Transverse colon (tissue), 4 donors: ENCODE measurements at places on chromosomes 3 and 15.

DNA sequence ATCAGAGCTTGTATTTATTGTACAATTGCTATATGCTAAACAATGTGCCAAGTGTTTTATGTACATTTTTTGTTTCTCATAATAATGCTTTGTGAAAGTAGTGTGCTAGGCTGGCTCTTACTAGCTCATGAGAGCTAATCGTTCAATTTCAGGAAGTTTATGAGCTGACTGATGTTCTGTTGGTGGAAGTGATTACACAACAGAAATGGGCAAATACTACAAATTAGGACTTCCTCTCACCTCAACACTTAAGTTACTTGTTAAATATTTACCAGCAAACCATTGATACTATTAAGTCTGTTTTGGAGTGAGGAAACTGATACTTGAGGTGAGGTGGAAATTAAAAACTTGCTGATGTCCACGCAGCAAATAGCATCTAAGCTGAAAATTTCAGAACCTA is 32.3 kb downstream of the SLC9C1 start:
- no peaks in the 10 kb centered on the region for H3K4me1 ChIP-seq
- no peak overlapping the region for H3K27ac ChIP-seq
- H3K36me3 ChIP-seq, result no peaks in the 10 kb centered on the region
- DNase-seq, result no peak

GRCh38 chr3:43958005-43958770 is 267.4 kb downstream of the ABHD5 start:
- DNase-seq, result no peak
- H3K4me3 ChIP-seq, result no peak overlapping the region
- peaks cover 14% of the 10 kb centered on the region for H3K27me3 ChIP-seq
- H3K4me1 ChIP-seq, result no peaks in the 10 kb centered on the region
- H3K36me3 ChIP-seq, result no peaks in the 10 kb centered on the region

GRCh38 chr3:43161684-43162229 is 55.9 kb upstream of the POMGNT2 start:
- H3K4me3 ChIP-seq, result no peak overlapping the region
- H3K27ac ChIP-seq, result no peak overlapping the region
- no peaks in the 10 kb centered on the region for H3K4me1 ChIP-seq

GRCh38 chr15:90294159-90294558 is 28.7 kb downstream of the NGRN start:
- peak overlapping the region; percentile 16 for H3K4me3 ChIP-seq
- no peaks in the 10 kb centered on the region for H3K36me3 ChIP-seq
- no peak for DNase-seq
- H3K27me3 ChIP-seq, result no peaks in the 10 kb centered on the region

DNA sequence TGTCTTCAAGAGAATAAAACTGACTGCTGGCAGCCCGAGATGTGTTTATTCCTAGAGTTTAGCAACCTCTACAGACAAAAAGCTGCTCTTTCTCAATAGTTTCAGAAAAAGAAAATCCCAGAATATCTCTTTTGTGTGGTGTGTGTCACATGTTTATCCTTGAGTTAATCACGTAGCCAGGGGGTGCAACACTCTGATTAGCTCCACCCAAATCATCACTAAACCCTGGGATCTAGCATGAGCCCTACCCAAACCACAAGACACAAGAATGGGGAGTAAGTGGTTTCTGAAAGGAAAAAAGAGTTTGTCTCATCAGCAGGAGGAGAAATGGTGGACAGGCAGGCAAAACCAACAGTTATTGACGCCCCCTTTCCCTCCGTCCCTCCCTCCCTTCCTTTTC is 78.5 kb upstream of the AGBL1 start:
- H3K27ac ChIP-seq, result no peak overlapping the region
- H3K4me1 ChIP-seq, result no peaks in the 10 kb centered on the region
- H3K4me3 ChIP-seq, result no peak overlapping the region
- DNase-seq, result no peak

- H3K27me3 ChIP-seq, result no peaks in the 10 kb centered on the region
- no peaks in the 10 kb centered on the region for H3K4me1 ChIP-seq
- no peak overlapping the region for H3K27ac ChIP-seq
- H3K4me3 ChIP-seq, result no peak overlapping the region
Observed at GRCh38 chr15:83166218-83166617, 41.4 kb downstream of the HDGFL3 start.

DNA sequence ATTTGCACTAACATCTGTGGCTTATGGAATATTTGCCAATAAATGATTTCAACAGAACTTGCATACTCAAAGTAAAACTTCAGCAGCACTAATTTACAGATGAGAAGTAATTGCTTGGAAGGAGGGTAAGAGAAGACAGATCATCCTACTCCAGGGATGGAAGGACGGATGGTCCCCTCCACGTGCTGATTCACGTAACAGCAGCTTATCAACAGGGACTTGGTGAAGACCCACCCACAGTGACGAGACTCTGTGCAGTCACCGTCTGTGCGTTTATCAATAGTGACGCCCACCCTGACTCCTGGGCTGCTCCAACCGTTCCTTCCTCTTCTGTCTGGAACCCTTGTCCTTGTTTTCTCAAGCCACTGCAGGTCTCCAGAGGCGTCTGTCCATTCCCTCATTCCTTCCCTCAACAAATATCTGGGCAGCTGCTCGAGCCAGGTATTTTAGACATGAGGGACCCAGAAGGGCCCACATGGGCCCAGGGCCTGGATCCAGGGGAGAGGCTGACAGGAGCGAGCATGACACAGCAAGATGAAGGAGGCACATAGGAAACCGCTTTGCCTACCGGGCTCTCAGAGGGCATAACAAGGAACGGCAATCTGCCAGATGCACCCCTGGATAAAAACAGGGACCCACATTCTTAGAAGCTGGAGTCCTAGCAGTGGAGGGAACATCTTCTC is 33.3 kb downstream of the PCSK6 start:
- no peaks in the 10 kb centered on the region for H3K36me3 ChIP-seq
- no peaks in the 10 kb centered on the region for H3K4me1 ChIP-seq
- H3K27me3 ChIP-seq, result no peaks in the 10 kb centered on the region
- no peak for DNase-seq
- H3K4me3 ChIP-seq, result no peak overlapping the region

GRCh38 chr3:29850641-29851040 is 569.8 kb downstream of the RBMS3 start:
- H3K27ac ChIP-seq, result no peak overlapping the region
- no peaks in the 10 kb centered on the region for H3K36me3 ChIP-seq
- H3K27me3 ChIP-seq, result no peaks in the 10 kb centered on the region

DNA sequence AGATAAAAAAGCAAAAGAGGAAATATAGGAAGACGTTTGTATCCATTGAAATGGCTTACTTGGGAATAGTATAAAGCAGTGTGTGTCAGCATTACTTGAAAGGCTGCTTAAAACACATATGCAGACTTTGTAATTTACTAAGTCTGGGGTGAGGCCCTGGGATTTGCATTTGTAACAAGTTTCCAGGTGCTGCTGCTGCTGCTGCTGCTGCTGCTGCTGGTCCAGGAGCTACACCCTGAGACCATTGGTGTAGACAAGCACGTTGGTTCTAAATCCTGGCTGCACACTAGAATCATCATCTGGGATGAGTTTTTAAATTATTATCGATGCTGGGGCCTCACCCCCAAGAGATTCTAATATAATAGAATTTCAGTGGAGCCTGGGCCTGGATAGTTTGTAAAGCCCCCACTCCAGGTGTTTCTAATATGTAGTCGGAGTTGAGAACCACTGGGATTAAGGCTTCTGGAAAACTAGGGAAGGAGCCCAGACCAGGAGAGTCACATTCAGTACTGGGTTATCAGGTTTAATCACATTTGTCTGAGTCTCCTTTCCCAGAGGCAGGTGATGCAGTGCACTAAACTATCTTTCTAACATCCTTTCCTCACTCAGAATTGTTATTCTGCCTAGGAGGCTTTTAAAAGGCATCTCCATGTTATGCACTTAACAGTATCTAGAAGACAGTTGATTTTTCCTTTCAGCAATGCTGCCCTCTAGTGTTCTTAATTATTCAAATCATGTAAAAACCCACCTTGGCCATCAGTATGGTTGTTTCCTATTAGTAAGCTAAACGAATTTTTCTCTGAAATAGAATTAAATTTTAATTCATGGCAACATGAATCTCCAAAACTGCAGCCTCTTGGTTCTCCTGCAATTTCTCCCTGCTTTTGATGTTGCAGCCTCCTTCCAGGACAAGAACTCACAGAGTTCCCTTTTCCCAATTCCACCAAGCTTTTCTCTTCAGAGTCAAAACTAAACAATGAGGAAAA is 45.4 kb downstream of the SSR3 start:
- no peak for DNase-seq
- H3K27ac ChIP-seq, result no peak overlapping the region
- no peak overlapping the region for H3K4me3 ChIP-seq
- no peaks in the 10 kb centered on the region for H3K36me3 ChIP-seq
- H3K27me3 ChIP-seq, result no peaks in the 10 kb centered on the region
- H3K4me1 ChIP-seq, result no peaks in the 10 kb centered on the region

DNA sequence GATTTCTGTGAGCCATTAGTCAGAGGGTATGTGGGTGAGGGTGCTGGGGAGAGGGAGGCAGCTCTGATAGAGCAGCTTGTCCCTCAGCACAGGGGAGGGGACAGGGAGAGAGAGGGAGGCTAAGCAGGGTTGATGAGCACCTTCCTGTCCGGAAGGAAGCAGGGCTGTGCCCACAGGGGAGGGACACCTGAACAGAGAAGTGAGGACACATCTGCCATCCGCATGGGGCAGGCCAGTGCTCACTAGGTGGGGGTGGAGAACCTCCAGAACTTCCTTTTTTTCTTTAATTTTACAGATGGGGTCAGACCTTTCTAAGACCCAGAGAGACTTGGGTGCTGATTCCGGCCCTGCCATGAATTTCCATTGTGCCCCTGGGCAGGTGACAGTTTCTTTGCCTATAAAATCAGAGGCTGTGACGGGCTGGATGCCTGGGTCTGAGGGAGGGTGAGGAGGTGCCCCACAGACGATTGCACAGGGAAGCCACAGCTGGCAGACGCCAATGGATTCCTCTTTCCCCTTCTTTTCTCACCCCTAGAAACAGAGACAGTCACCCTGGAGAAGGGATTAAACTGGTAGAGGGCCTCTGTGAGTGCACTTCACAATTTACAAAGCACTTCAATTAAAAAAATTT is 4.1 kb upstream of the TGM5 start:
- H3K27ac ChIP-seq, result no peak overlapping the region
- H3K4me3 ChIP-seq, result no peak overlapping the region
- peaks cover 9% of the 10 kb centered on the region for H3K27me3 ChIP-seq
